Smooth muscle cell of the coronary artery (primary cell): ENCODE measurements at places on chromosomes 6 and 20. TPM values are rescaled to one million over a fixed set of nuclear protein-coding genes. Genes with fewer than 3 reads are reported as not detected.

Gene NKX2-2
- total RNA-seq: not detected in 2 replicates

Gene NHLRC1
- 1.9 and 3.2 TPM in 2 replicates for total RNA-seq

Gene PLG
- total RNA-seq: not detected in 2 replicates

Gene PPARD
- total RNA-seq: 5.4 and 10.0 TPM in 2 replicates

Gene BMP5
- not detected in 2 replicates for total RNA-seq

Gene SNPH
- 6.8 and 7.1 TPM in 2 replicates for total RNA-seq

Gene EPPIN
- not detected in 2 replicates for total RNA-seq
